Fibroblast of lung (primary cell): ENCODE measurements at places on chromosomes 7 and 10.

DNA sequence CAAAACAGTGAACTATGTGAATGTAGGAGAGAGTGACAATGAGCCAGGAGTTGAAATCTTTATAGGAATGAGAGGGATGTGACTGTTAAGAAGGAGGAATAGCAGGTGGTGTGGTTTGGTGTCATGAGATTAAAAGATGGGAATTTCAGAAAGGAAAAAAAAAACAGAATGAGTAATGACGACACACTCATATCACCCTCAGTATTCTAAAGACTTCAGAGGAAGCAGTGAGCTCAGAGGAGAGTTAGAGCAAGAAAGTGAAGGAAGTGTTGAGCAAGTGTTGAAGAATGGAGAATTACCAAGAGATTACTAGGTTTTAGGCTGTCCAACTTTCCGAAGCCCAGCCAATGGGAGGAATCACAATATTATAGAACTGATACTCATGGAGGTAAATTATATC, 220.5 kb upstream of the HGF start:
- peak; percentile 33 for DNase-seq

GRCh38 chr10:50271564-50272250, 20.4 kb upstream of the ASAH2 start:
- DNase-seq, result no peak

- DNase-seq, result no peak
These were observed 102.6 kb upstream of the PFKP start for GRCh38 chr10:2964632-2965296.

DNA sequence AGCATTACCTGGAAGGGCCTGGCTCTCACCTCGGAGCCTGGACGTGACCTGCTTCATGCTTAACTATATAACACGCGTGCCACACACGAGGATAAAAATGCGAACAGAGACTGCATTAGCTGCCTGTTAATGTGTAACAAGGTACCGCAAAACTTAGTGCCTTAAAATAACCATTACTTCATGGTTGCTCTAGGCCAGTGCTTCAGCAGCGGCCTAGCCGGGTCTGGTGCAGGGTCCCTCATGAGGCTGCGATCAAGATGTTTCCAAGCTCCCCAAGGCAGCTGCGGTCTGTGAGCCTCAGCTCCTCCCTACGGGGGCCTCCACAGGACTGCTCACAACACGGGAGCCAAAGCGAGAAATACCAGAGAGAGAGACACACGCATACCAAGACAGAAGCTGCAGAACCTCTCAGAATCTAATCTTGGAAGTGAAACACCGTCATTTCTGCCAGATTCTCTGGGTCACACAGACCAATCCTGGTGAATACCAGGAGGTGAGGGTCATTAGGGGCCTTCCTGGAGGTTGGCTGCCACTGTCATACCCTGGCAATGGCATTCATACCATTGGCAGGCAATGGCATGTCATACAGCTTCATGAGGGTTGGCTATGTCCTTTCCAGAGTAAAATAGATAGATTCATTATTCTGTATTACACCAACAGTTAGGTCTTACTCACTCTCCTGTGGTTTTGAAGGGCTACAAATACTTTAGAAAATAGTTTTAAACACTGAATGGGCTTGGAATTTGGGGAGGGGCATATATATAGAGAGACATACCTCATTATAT, 94.5 kb downstream of the HIPK2 start:
- peak; percentile 33 for DNase-seq

- no peak for DNase-seq
These were observed 715.2 kb upstream of the GRM3 start for GRCh38 chr7:85928500-85928899.

DNA sequence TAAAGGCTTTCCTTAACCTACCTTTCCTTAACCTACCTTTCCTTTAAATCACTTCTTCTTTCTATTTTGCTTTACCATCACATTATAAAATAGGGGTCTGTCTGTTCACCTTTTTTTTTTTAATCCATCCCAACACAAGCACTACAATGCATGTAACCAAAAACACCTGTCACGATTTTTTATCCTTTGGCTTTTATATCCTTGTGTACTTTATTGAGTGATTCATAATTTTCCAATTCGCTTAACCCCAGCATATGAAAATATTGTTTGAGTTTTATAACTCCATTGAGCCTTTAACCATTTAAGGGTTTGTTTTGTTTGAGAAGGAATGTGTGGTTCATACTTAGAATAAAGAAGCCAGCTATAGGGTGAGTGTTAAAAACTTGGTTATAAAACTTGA, 132.2 kb downstream of the CHRM2 start:
- DNase-seq, result no peak

DNA sequence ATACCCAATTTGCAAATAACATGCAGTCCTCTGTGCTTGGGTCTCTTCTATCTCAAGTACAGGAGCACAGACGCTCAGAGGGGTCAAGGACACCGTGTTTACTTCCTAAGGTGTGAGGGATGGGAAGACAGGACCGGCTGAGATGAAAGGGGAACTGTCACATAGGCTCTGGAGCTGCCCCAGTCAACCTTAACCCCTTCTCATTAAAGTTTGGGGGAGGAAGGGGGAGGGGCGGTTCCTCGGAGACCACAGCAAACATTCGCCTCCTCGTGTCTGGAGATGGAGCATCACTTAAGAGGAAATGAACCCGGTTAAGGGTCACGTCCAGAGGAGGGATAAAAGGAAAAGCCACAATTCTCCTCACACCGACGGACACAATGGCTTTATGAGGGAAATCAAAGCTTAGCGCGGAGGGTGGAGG, 1.1 kb downstream of the SH3PXD2A start:
- DNase-seq, result peak; percentile 68

- no peak for DNase-seq
These were observed 42.8 kb downstream of the AP5Z1 start for GRCh38 chr7:4818000-4818794.

DNA sequence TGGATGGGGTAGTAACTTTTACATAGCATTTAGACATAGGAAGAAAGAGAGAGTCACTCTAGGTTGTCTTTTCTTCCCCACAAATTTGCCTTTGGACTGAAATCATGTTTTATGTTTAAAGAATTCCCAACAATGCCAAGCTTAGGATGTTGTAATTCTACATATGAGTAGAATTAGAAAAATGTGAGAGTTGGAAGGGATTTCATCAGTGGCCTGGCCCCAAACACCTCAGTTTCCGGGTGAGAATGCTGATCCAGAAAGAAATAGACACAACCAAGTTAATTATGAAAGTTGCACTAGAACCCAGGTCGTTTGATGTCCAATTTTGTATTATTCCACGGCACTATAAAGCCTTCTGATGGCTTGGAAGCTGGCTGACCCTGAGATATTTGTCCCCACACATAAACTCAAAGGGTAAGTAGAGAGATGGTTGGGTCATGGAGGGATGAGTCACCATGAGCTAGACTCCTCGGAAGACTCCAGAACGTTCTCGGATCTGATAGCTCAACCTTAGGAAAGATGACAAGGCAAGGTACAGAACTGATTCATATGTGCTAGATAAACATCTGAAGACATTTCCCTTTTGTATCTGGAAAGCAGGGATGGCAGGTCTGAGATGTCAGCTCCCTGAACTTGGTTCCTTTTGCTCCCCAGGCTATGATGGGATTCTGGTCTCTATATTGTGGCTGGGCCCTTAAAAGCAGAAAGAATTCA, 48.8 kb upstream of the SLC35B4 start:
- DNase-seq, result peak; percentile 64

DNA sequence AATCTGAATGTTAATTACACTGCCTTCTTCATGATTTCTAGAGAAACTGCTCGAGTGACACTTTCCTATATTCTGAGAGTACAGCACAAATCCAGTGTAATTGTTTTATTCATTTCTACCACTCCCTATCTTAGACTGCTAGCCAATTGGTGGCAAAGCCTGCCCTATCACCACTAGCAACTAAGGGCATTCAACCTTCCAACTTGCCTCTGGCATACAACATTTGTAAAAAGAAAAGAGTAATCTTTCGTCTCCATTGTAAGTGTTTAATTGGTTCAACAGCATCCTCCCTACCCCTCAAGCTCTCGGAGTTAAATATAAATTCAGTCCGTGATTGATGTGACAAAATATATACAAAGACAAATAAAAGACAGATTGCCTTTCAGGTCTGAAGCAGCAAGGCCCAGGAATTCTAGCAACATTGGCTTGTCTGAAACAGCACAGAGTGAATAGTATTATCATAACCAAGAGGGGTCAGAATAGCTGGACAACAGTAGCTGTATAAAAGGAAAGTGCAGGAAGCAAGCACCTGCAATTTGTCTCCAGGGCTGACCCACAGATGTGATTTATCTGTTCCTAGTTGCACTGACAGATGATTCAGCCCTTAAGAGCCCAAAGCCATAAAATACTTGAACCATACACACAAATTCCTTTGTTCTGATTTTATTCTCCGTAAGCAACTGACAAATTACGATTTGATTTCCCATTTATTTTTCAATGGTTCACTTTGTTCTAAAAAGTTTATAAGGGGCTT, 47.6 kb upstream of the ANKRD1 start:
- DNase-seq, result peak; percentile 83

GRCh38 chr10:2760736-2761135, 306.6 kb upstream of the PFKP start:
- no peak for DNase-seq

- peak; percentile 87 for DNase-seq
These were observed 101.4 kb upstream of the FAM133B start for GRCh38 chr7:92691578-92691977.

GRCh38 chr7:47574482-47575329, 7.2 kb downstream of the TNS3 start:
- DNase-seq, result no peak

GRCh38 chr7:139328375-139328774, 12.8 kb upstream of the FMC1 start:
- DNase-seq, result peak; percentile 70

GRCh38 chr7:30761214-30762156, 9.6 kb downstream of the INMT start:
- DNase-seq, result peak; percentile 20

- peak; percentile 28 for DNase-seq
These were observed 456.2 kb downstream of the REEP3 start for GRCh38 chr10:63977329-63977923.

- DNase-seq, result no peak
These were observed 12.5 kb downstream of the NUDCD3 start for GRCh38 chr7:44477938-44478337.

- peak; percentile 37 for DNase-seq
These were observed 187.9 kb downstream of the DPY19L1 start for GRCh38 chr7:34849163-34849960.

DNA sequence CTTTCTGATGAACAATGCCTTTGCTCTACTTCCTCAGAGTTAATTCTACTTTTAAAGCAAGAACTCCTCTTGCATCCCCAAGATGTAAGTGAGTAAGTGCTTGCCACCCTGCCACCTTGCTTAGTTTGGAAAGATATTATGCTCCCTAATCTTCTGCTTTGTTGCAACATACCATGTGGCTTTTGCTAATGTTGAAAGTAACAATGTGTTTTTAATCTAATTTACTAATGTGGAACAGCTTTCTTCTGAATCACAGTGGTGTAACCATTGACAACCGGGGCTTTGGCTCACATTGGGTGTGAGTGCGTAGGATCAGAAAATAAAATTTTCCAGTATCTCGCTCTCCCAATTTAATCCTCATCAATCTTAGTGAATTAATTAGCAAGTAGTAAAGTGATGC, 254.1 kb upstream of the PTER start:
- DNase-seq, result no peak

DNA sequence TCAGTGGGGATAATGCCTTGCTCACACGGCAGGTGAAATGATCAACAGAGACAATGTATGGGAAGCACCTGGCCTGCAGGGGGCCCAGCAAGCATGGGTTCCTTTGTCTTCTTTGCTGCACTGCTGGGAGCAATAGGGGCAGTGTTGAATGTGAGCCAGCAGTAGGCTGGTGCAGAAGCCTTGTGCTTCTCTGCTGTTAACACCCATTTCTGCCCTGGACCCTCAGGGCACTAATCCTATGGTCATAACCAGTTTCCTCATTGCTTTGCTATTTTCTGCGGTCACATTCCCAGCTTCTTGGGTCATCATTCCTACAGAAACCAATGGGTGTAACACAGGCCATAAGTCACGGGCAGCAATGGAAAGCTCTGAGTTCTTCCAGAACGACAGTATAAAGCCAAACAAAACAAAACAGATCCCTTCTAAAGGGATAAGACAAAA, 10.9 kb upstream of the LGI1 start:
- DNase-seq, result peak; percentile 90

GRCh38 chr7:96224685-96225084, 97.2 kb downstream of the SLC25A13 start:
- no peak for DNase-seq

- peak; percentile 97 for DNase-seq
These were observed 553 bp upstream of the YWHAG start for GRCh38 chr7:76359111-76359977.

DNA sequence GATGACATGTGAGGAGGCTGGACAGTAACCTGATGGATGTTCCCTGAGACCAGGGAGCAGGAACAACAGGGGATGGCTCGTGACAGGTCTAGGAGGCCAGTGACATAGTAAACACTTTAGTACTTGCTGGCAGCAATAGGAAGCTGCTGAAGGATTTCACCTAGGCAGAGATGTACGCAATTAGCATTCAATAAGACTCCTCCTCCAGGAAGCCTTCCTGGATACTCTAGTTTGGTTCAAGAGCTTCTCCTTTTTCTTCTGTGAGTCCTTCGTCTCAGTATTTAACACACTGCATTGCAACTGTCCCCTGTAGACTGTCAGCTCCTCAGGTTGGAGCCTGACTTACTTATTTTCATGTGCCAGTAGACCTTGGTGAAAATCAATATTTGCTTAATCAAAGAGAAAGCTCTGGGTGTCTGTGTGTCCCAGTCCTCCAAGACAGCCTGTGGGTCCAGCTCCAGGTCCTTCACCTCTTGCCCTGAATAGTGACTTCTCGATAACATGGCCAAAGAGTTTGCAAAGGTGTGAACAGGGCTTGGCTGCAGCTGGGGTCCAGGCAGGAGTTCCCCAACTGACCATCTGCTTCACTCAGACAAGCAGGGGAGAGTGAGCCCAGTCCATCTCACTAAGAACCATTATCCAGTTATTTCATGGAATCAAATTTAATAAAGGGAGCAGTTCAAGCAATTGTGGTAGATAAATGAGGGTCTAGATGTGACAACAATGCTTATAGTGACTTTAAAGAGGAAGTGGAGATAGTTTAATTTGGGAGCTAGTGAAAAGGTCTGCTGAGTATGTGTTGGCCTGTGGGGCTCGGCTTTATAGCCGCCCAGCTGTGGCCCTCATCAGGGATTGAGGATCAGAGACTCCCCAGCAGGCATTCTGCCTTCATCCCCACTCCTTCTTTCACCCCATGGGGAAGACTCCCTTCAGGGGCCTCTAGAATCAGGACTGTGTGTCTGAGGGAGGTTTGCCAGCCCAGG, 9.4 kb downstream of the TMEM273 start:
- DNase-seq, result no peak

GRCh38 chr7:94655848-94656657, at the start of gene SGCE:
Gene SGCE (minus strand): TSS chr7:94656133. CDS start chr7:94656098, 35 bp downstream.
- peak; percentile 78 for DNase-seq

GRCh38 chr10:121127151-121127906, 276.2 kb downstream of the WDR11 start:
- DNase-seq, result no peak
